ENCODE measurements at places on chromosomes 7 and 10. TPM values are rescaled to one million over a fixed set of nuclear protein-coding genes. Genes with fewer than 3 reads are reported as not detected.

DNA sequence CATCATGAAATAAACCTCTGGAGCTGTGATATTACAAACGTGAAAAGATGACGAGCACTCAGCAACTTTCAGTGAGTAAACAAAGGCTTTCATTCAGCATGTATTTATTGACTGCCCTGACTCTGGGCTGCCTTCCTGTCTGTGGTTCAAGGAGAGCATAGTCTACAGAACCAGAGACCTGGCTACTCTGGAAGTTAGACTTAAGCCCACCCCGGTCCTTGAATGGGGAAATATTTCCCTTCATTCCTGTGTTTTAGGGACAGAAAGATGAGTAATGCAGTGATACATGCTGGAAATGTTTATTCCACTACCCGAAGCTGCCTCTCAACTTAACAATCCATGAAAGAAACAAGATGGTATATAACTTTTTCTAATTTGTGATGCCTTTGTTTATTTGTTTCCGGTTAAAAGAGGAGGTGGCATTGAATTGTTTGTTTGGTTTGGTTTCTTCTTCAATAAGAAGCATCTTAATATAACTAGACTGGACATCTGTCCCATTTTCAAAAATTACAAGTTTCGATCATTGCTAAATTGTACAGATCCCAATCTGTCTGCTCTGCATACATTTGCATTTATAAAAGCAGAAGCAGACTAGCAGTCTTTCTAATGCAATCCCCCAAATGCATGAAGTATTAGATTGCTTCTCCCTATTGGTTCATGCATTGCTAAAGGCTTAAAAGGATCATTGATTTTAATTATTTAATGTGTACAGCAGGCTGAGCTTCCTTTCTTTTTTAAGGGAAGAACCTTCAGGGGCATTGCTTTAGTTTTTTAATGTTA lies 57.7 kb downstream of the TRUB1 start:
- no peak for DNase-seq

- DNase-seq = no peak
These were observed 997 bp upstream of the LDB1 start for GRCh38 chr10:102120991-102121738.

DNA sequence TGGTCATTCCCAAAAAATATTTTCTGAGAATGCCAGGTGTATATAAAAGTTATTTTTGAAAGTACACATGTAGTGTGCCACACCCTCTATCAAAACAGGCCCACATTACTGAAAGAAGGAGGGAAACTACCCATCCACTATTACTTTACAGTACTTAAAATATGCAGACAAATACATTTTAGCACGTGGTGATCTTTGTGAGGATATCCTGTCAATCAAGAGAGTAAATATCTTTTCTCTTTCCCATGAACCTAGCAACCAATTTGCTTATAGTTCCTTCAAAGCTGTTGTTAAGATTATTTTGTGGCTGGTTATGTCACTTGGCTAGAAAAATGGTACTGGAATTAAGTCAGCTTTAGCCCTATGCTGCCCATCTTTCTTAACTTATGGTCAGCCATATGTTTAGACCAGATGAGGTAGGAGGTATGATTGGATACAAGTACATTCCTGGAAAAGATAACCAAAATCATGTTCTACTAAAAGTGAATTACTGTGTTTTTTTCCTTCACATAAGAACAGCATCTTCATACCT lies 70.1 kb downstream of the AUTS2 start:
- DNase-seq = no peak

GRCh38 chr7:121878918-121879464 lies 6.0 kb downstream of the PTPRZ1 start:
- no peak for DNase-seq

DNA sequence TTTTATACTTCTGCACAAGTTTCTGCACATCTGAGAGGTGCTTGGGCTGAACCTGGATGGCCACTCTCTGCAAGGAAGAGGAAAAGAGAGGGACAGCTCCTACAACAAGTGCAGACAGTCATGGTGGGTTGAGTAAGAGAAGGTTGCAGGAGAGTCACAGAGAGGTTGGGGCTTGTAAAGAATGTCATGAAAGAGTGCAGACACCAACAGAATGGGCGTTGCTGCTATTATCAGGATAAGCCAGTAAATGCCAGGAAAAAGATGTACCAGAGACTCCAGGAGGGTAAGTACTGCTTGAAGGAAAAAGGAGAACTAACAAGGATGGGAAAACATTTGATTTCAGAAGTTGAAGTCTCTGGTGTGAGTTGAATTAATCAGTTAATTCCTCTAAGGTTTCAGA lies 77.8 kb upstream of the NRP1 start:
- DNase-seq = no peak

DNA sequence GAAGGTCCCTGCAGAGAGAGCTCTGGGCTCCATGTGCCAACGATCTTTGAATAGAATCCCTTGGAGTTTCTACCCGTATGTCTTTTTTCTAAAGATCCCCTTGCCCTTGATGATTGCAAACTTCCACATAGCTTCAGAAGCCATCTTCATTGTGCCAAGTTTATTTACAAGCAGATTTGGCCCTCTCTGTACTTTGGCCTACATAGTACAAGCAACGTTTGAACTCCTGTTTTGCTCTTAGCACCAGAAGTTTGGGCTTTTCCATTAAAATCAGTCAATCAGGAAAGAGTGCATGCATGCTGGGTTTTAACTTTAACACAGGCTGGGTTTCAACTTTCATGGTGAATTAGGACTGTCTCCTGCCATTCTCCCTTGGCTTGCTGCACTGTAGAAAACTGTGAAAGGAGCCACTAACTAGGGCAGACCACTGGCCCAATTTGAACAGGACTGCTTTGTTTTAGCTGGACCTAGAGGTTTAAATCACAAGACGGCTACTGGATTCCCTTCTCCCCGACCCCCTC lies 557.6 kb upstream of the GALNT17 start:
- no peak for DNase-seq

SFRP5 gene
- total RNA-seq = 0.23 TPM

- no peak for DNase-seq
These were observed 642.8 kb downstream of the TNS3 start for GRCh38 chr7:46939089-46939488.

GRCh38 chr7:101225650-101226049 lies 7.7 kb downstream of the ZNHIT1 start:
- no peak for DNase-seq

DNA sequence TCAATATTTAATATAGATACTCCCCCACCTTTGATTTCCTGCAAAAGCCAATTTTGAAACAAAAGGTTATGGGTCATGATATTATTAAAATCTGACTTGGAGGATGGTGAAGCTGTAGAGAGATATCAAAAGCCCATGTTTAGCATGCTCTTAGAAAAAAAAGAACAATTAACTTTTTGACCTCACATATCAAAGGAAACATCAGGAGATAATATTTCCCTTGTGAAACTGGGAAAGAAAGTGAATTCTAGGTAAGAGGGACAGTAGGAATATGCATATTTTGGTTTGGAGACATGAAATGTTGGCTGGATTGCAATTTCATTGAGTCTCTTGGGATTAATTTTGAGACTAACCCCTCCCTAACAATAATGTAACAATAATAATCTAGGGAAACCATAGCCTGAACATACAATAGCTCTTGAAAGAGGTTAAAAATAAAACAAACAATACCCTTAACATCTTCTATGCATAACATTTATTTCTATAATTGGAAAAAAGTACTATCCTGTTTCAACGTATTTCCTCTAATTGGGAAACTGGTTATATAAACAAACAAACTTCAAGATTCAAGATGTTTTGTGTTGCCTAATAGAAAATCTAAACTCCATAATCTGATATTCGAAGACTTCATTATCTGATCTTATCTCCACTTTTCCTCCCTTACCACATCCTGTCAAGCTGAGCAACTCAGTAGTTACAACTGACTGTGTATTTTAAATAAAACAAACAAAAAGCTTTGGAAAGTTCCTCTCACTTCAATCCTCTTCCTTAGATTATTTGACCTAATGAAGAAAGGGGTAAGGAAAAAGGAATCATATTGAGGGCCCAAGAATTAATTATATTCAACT lies 14.8 kb downstream of the TMEM26 start:
- no peak for DNase-seq

GRCh38 chr10:17673471-17674061 lies 29.6 kb downstream of the STAM start:
- no peak for DNase-seq

GRCh38 chr10:84935772-84936171 lies 607.4 kb downstream of the CCSER2 start:
- DNase-seq = no peak

DNA sequence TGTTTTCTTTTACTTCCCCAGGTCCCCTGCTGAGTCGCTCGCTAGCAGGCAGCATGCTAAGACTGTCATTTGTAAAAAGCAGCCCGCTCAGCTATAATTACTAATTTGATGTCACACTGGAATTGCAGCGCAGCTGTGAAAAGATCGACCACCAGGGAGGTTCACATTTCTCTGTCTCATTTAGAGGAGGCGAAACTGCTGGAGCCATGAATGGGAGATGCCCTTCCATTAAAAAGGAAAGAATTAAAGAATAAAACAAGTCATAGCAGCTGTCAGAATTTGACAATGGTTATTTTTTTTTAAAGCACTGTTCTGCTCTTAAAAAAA lies 153.5 kb downstream of the PIP4K2A start:
- DNase-seq = no peak

DNA sequence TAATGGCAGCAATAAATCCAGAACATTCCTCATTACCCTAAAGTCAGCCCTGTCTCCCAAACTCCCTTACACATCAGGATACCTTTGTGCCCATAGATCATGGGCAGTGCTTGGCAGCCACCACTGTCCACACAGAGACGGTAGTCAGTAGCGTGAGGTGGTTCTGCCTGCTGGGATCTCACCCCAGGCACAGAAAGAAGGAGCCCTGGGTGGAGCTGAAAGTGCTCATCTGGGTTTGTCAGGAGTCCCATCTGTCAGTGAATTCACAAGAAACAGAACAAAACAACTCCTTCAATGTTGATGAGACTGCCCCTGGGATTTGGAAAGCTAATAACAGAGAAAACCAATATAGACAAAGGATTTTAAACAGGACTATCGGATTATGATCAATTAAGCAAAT lies 90.2 kb upstream of the PRSS58 start:
- no peak for DNase-seq

DNA sequence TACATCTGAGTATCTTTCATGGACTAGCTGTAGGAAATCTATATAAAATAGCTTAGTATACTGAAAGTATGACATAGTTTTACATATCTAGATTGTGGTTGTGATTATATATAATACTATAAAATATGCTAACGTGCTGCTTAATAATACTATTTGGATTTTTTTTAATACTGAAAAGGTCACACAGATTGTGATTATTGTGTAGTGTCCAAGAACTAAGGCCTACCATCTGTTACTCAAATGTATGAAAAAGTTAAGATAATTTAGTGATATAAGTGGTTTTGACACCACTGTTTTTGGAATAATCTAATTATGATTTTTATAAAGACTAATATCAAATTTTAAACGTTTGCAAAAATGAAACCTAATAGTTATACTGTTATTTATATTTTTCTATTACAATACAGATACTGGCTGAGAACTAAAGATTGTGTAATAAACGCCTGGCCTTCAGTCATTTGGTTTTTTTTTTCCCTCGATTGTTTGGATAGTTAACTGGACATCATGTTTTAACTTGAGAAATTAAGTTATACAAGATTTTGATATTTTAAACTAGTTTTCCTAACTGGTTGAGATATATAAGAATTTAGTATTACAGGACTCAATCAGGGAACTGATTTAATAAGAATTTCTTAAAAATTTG lies 12.6 kb downstream of the PTEN start:
- no peak for DNase-seq

DNA sequence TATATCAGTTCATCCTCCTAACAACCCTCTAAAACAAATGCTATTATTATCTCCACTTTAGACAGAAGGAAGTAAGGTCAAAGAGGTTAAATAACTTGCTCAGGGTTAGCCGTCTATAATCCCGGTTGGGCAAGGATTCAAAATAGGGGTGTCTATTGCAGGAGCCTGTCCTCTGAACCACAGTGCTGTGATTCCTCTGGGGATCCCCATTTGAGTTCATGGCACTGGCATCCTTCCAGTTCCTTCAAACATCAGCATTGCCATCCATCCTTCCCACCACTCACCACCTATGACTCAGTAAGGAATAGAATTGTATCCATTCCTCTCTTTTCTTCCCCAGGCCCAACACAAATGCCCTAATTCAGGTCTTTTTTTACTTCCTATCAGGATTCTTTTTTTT lies 25.6 kb downstream of the HPS6 start:
- DNase-seq = no peak

- no peak for DNase-seq
These were observed 275.0 kb downstream of the TSPAN12 start for GRCh38 chr7:120582916-120583315.

DNA sequence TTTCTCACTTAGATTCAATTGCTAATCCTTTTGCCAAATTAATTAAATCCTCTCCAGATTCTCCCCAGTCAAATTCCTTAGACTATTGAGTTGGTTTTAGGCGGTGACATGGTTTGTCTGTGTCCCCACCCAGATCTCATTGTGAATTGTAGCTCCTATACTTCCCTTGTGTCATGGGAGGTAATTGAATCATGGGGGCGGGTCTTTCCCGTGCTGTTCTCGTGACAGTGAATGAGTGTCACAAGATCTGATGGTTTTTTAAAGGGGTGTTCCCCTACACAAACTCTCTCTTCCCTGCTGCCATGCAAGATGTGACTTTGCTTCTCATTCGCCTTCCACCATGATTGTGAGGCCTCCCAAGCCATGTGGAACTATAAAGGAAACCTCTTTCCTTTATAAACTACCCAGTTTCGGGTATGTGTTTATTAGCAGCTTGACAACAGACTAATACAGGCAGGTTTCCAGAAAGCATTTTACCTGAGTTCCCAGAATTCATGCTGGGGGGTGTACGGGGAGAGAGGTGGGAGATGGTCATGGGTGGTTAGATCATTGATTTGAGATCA lies 44.7 kb upstream of the GARS1 start:
- DNase-seq = no peak

ITIH5 gene
- not detected for total RNA-seq

RBM20 gene
- total RNA-seq = 0.17 TPM

CARD11 gene
- 140 TPM for total RNA-seq

- DNase-seq = peak; percentile 38
These were observed 41.7 kb upstream of the LOXL4 start for GRCh38 chr10:98309366-98310355.

NACAD gene
- total RNA-seq = 0.11 TPM

GRCh38 chr7:155187061-155187785 lies 110.5 kb upstream of the INSIG1 start:
- no peak for DNase-seq

GRCh38 chr7:146002431-146003078 lies 114.0 kb upstream of the CNTNAP2 start:
- DNase-seq = no peak

- no peak for DNase-seq
These were observed 369.0 kb downstream of the MAGI2 start for GRCh38 chr7:79084423-79084822.

DNA sequence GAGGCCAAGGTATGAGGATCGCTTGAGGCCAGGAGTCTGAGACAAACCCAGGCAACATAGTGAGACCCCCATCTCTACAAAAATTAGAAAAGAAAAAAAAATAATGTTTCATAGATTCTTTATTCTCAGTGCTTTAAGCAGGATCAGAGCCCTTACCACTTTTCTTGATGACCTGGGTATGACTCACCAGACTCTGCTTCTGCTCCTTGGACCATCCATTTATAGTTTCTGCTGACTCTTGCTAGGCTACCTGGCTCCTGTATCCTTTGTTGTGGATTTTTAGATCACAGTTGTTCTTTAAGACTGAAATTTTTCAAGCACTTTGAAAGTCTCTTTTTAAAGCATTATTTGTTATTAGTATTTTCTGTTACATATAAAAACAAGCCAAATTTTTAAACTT lies 411.1 kb downstream of the GFRA1 start:
- DNase-seq = no peak

MCMBP gene
- total RNA-seq = 75.5 TPM

- no peak for DNase-seq
These were observed 200.9 kb downstream of the CDC14C start for GRCh38 chr7:49125246-49125645.

LRRN3 gene
- 187 TPM for total RNA-seq

CRHR2 gene
- total RNA-seq = not detected

Measured in activated naive CD8-positive, alpha-beta T cell treated with anti-CD3 and anti-CD28 coated beads, Interleukin-2, amount 10 ng/mL, durations not matched to agents 7 days and 5 days (primary cell).